RWPE2 (cell line): ENCODE measurements at places on chromosomes 4 and X.

GRCh38 chrX:1598876-1599790 is 7.7 kb downstream of the AKAP17A start:
- DNase-seq: peak; percentile 46

- DNase-seq: no peak
These were observed 150.2 kb downstream of the RRAGB start for GRCh38 chrX:55867708-55868107.

- DNase-seq: no peak
These were observed 107.5 kb downstream of the SLC2A9 start for GRCh38 chr4:9913846-9914245.

- no peak for DNase-seq
These were observed 3.1 kb downstream of the FRMPD3 start for GRCh38 chrX:107452581-107452980.

- DNase-seq: no peak
These were observed 44.0 kb downstream of the ZNF518B start for GRCh38 chr4:10413177-10413576.

DNA sequence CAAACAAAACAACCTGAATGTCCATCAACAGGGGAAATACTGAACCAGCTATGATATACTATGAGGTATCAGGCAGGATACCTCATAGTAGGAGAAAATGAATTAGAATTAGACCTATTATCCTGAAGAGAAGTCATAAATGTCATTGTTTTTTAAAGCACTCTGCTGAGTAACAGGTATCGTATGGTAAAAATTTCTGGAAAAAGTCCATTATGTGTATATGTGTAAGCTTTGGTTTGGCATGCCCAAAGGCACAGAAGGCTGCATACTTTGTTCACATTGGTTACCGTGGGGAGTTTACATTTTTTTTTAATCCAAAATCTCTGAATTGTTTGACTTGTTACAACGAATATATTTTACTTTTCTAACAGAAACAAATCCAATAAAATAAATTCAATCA is 70.5 kb downstream of the RPS3A start:
- no peak for DNase-seq

GRCh38 chr4:32689518-32689917 is 1969.3 kb downstream of the PCDH7 start:
- DNase-seq: no peak

GRCh38 chr4:165518686-165519085 is 139.9 kb downstream of the CPE start:
- DNase-seq: no peak

- no peak for DNase-seq
These were observed 610.4 kb upstream of the BOD1L1 start for GRCh38 chr4:14237911-14238310.

DNA sequence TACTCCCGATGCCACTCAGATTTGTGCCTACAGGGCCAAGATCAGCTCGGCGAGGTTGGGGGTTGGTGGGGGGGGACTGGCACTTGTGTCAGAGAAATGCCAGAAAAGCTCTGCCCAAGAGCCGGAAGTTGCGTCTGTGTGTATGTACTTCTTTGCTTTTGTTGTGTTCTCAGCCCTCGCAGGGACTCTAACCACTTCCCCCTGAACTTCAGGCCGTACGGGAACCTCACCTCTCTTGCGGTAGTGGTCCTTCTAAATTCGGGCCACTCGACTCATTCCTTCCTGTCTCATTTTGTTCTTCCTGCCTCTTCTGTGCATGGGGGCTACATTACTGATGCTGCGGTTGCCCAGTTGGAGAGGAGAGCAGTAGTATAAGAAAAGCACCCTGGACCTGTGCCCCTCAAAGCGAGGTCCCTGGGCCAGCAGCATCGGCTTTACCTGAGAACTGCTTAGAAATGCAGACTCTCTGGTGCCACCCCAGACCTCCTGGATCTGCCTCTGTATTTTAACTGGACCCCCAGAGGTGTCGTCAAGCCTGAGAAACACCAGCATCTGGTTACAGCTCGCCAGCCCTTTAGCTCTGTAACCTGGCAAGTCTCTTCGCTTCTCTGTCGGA is 146.3 kb upstream of the RPS6KA3 start:
- no peak for DNase-seq

- no peak for DNase-seq
These were observed 39.1 kb downstream of the LAMP2 start for GRCh38 chrX:120429776-120430540.

DNA sequence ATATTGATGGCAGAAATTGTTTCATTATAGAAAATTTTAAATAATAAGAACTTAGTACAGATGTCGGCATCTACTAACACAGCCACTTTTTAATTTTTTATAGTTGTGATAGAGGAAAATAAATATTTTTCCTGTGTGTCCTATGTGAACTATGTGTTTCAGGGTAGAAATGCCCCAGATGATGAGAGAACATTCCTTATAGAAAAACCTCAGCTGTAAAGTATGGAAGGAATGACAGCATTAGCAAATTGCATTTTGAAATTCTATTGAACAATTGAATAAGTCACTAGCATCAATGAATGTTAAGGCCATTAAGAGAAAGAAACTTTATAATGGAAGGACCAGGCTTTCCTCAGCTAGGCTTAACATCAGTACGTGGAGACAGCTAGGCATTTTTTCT is 149.2 kb downstream of the CFAP299 start:
- DNase-seq: no peak

- no peak for DNase-seq
These were observed 9.2 kb upstream of the FHDC1 start for GRCh38 chr4:152926959-152927358.

- DNase-seq: no peak
These were observed 543.1 kb downstream of the GBA3 start for GRCh38 chr4:23235628-23236390.

DNA sequence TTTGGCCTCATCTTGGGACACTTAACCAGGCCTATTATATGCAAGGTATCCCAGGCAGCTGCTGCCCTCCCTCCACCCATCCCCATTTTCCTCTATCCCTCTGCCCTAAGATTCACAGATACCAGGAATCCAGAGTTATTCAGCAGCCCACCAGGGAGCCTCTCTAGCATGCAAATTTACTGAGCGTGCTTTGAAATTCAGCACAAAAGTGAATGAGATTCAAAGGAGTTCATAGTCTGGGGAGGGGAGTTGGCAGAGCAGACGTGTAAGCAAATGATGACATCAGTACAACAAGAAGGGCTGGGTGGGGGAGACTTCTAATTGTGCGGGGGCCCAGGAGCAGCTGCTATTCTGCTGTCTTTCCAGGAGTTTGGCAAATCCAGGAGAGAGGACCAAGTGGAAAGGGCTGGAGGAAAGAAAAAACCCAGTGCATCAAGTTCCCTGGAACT is 1.7 kb upstream of the MTM1 start:
- DNase-seq: no peak

- DNase-seq: no peak
These were observed 2.0 kb upstream of the DDX3X start for GRCh38 chrX:41332005-41332404.

- no peak for DNase-seq
These were observed 241.8 kb downstream of the FBXO8 start for GRCh38 chr4:174041555-174042105.

DNA sequence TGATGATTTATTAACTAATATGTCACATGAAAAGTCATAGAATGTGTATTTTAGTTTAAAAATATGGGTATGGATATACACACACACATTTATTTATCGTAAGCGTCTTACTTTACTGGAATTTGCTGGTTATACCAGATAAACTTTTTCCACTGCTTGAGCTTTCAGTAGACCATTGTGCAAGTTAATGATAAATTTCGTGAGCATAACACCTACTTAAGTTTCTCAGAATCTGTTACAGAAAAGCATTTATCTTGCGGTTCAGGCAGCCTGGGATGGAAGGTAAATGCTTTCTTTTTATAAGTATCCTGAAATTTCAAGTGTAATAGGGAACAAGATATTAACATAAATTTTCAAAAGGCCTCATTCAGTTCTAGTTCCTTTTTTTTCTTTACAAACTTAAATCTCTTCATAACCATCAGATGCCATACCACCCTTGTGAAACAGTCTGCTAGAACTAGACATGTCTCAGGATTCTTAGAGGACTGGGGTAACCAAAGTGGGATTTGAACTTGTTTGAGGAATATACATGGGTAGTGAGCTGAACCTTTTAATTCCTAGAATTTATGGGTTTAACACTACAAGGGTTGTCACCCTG is 27.7 kb downstream of the ATP7A start:
- no peak for DNase-seq

GRCh38 chr4:84846985-84847384 is 119.5 kb downstream of the WDFY3 start:
- DNase-seq: no peak

GRCh38 chrX:120251471-120252011 is 929 bp downstream of the ZBTB33 start:
- no peak for DNase-seq

DNA sequence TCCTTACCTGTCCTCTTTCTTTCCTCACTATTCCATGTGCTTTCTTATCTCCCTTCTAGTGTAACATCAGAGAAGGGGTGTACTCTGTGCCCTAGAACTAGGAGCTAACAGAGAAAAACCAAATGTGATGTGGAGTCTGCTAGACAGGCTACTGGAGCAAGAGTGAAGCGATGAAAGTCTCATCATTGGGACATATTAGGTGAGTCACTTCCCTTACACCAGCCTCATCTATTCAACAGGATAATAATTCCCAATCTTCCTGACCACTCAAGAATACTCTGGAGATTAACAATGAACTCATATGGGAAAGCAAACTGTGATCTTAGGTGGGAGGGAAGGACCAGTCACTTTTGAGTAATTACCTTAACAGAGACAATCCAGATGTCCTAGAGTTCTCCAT is 58.1 kb downstream of the RAB40A start:
- DNase-seq: no peak

- DNase-seq: no peak
These were observed 258.4 kb downstream of the PPARGC1A start for GRCh38 chr4:23631255-23631950.

DNA sequence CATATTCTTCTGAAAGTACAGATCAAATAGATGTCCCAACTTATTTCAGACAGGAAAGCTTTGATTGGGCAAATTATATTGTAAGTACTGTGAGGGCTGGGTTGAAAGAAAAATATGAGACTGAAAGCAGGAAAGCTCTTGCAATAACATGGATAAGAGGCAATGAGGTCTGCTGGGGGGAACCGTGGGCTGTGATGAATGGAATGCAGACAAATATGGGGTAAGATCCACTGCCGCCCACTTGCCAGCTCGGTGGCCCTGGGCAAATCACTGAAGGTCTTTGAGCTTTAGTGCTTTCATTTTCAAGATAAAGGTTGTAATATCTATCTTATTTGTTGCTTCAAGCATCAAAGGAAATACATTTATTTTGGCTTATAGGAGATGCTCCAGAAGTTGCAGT is 51.0 kb downstream of the AGA start:
- DNase-seq: no peak

DNA sequence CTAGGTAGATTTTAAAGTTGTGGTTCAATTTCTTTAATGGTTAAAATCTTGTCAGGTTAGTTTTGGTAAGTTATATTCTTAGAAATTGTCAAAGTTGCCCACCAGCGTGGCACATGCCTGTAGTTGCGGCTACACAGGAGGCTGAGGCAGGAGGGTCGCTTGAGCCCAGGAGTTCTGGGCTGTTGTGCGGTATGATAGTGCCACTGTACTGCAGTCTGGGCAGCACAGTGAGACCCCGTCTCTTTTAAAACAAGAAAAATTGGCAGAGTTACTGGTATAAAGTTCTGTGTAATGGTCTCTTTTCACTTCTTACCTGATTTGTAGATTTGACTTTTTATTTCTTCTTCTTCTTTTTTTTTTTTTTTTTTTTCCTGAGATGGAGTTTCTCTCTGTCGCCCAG is 64.4 kb downstream of the FAM193A start:
- DNase-seq: no peak

GRCh38 chrX:150163221-150163930 is 199.7 kb upstream of the MAMLD1 start:
- no peak for DNase-seq

DNA sequence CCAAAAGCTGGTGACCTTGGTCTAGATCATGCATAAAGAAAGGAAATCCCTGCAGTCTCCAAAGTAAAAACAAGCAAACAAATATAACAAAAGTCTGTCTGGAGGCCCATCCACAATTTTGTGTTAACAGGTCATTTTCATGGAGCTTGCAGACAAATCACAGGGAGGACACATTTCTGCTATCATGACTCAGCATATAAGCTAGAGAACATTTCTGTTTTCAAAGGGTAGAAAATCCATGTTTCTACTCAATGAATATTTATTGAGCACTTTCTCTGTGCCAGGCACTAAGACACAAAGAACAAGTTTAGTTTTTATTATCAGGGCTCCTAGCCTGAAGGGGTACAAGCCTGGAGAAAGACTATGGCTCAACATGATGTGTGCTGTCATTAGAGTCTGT is 71.1 kb downstream of the PARM1 start:
- DNase-seq: no peak

GRCh38 chrX:71144651-71145050 is at the start of gene NLGN3:
TSS of gene NLGN3 (plus strand) at chrX:71144841. CDS start at chrX:71147750, 2,909 bp downstream.
- no peak for DNase-seq

GRCh38 chrX:348461-349117 is 30.0 kb upstream of the GTPBP6 start:
- no peak for DNase-seq

DNA sequence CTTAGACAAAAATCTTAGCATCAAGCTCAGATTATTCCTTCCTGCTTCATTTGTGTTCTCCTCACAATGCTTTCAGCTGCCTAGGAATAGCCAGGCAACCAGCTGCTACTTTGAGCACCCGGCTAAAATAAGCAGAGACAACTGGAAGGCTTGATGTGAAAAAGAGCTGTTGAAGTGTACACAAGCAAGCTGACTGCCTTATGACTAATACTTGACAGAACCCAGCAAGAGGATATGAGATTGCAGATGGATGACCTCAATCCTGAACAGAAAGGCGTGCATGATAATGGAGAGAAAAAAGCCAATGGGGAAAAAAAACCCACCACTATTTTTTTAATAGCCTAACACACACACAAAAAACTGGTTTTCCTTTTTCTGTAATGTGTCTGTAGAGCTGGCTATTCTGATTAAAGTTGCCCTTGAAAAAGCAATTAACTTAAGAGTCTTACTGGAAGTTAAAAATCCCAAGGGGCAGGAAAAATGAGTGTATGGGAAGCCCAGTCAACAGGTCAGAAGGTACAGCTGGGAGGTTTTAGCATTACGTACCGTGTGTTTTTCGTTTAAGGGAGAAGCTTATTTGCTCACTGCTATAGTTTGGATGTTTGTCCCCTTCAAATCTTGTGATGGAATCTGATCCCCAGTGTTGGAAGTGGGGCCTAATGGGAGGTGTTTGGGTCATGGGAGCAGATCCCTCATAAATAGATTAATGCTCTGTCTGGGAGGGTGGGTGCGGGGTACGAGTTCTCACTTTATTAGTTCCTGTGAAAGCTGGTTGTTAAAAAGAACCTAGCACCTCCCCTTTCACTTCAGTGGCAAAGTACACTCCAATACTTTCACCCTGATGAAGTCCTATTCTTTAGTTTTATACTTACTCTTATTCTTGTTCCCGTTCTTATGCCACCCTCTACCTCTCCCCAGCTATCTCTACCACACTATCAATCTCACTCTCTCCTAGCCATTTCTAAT is 37.1 kb upstream of the HERC6 start:
- no peak for DNase-seq

DNA sequence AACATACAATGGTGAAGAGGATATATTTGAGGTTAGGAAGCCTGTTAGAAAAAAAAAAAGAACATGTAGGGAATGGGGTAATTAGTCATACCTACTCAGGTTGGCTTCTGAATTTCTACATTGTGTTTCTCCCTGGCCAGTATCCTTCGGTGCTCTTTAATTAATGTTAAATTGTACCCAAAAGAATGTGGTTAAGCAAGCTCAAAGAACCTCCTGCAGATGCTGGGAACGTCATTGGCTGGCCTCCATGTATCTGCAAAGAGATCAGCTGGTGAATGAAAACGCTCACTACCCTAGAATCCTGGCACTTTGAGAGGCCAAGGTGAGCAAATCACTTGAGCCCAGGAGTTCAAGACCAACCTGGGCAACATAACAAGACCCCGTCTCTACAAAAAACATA is 942.3 kb upstream of the PRKX start:
- DNase-seq: no peak
